HuH-7 (cell line): ENCODE measurements at places on chromosomes 3 and 15.

DNA sequence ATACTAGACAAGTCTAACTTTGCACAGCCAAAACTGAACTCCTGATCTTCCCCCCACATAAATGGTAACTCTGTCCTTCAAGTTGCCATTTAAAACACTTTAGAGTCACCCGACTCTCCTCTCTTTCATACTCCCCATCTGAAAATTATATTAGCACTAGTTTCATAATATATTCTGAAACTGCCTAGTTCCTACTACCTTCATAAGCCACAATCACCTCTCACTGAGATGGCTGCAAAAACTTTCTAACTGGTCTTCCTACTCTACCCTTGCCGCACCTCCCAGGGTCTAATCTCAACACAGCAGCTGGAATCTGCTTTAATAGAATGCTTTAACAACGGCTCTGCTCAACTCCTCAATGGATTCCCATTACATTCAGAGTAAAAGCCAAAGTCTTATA lies 55.0 kb downstream of the GLB1 start:
- no peak for DNase-seq

DNA sequence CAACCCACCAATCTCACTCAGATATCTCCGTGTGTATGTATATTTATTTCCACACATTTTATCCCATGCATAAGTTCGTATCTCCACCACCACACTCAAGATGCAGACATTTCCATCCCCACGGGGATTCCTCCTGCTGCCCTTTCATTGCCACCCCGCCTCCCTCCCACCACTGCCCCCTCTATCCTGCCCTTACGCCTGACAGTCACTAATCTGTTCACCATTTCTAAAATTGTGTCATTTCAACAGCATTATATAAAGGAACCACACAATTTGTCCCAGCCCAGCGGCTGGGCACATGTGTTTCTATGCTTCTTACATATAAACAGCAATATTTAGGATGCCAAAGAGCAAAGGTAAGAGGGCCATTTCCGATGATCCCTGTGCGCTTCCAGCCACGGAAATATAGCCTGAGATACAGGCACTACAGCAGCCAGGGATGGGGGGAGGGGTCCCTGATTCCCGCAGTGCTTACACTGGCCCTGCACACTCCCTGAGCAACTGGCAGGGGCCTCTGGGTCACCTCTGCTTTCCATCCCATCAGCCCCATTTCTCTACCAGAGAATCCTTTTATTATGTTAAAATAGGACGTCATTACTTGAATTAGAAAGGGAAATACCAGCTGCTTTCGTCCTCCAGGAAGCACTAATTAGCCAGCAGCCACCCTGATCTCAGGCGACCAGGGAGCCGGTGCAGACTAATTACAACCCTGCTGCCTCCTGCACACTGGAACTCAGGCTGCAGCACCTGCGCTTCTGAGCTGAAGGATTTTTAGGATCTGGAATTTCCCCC lies 372.0 kb upstream of the ATP10A start:
- no peak for DNase-seq

GRCh38 chr15:75661100-75661755 lies 13.5 kb downstream of the SNX33 start:
- no peak for DNase-seq

DNA sequence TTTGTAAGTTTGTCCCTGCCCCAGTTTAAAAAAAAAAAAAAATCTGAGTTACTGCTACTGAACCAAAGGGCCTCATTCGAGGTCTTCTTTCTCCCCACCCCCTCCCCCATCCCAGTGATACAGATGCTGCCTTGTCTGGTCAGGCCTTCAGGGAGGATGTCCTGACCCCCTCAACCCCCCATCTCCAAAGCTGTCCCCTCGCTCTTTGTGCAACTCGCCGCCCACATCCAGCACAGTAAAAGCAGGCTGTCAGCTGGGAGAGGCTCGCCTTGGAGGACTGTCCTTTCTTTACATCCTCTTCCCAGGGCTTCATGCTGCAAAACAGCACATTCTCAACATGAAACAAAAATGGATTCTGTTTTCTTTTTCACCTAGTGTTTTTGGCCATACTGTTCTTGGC lies 133.4 kb downstream of the VGLL4 start:
- no peak for DNase-seq

GRCh38 chr3:36709281-36709680 lies 55.1 kb downstream of the DCLK3 start:
- no peak for DNase-seq

GRCh38 chr3:187150599-187150998 lies 11.3 kb upstream of the RPL39L start:
- DNase-seq = no peak

- no peak for DNase-seq
Measured at GRCh38 chr15:68368731-68369435, 63.1 kb downstream of the ITGA11 start.

DNA sequence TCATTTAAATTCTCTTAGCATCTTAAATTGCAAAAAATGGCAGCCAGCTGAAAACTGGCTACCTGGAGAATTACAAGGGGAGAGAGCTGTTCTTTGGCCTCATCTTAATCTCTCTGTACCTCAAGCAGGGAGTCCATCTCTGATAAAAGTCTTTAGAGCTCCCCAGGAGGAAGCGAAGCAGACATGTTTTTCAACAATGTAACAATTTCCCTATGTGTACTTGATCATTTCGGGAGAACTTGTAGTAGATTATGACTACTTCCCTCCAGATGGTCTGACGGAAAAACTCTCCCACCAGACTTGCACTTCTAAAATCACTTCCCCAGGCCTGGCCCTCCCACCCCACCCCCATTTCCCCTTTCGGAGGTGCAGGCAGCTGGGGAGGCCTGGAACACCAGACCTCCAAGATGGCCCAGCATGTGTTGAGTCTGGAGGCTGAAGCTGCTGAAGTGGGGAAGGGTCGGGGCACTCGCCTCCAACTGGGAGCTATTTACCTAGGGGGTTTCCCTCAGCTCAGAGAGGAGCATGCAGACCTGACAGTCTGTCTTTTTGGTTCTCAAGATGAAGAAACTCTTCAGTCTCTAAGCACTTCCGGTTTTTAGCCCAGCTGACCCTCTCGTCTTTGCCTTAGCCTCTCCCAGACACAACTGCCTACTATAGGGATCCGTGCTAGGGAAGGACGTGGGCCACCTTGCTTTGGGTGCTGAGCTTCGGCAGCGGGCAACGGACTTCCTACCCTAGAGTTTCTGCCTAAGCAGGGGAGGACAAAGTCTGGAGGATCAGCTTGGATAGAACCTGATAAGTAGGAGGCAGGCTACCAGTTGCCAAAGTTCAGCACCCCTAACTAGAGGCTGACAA lies 164.0 kb upstream of the TBL1XR1 start:
- no peak for DNase-seq

GRCh38 chr3:123201223-123201556 lies 553 bp upstream of the SEC22A start:
- no peak for DNase-seq

DNA sequence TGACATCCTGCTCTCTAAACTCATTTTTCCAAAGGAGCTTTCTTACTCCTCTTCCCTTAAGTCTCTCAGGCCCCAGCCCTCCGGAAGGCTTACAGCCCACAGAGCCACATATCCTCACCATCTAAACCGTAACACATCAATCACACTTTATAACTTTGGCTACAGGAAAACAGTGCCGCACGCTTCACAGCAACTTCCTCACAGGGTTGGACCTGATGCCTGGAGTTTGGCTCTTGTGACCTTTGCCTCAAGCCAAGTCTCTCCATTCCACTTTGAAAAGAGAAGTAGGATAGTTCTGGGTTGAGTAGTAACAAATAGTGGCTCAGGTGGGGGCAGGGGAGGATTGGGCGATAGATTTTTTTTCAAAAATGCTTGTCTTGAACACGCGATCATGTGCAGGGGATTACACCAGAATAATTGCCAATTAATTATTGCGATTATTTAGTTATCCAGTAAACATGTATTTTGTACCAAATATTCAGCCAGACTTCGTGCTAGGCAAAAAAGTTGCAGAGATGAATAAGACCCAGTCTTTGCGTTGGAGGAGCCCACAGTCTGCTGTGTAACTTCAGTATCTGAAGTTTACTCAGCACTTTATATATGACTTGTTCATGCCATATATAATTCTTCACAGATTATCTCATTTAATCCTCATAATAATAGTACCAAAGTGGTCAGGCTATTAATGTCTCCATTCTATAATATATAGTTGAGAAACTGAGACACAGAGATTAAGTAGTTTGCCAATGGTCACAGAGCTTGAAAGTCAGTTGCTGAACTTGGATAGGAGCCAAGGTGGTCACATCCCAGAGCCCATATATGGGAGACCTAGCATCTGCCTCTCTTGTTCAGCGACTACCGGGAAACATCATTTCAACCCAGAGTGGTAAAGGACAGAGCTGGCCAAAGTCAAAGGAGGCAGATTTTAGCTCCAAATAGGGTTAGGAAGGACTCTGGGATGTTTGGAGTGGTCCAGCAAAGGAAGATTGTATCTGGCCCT lies 2.4 kb upstream of the ETV5 start:
- no peak for DNase-seq

GRCh38 chr3:193771011-193771652 lies 178.1 kb downstream of the OPA1 start:
- DNase-seq = no peak

- DNase-seq = no peak
Measured at GRCh38 chr3:155354658-155355057, 61.2 kb upstream of the STRIT1 start.

- no peak for DNase-seq
Measured at GRCh38 chr3:95750097-95750496, 1064.3 kb upstream of the EPHA6 start.

DNA sequence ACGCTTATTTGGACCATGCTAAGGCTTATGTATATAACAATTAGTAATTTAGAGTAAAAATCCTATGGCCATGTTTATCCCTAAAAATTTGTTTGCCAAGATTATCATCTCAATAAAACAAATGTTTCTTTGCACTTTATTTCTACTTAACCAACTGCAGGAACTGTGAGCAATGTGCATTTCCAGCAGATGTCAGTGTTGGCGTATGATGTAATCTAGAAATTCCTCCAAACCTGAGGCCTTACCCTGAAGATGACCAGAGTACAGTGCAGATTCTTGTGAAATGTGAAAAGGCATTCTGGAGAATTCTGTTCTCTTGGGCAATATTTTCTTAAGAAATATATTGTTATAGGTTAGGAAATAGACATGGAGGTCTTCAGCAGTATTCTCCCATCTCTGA lies 205.9 kb downstream of the MBNL1 start:
- DNase-seq = peak; percentile 10

- no peak for DNase-seq
Measured at GRCh38 chr3:179181993-179182551, 33.9 kb downstream of the PIK3CA start.

- DNase-seq = no peak
Measured at GRCh38 chr3:59446775-59447465, 397.1 kb upstream of the CFAP20DC start.

- no peak for DNase-seq
Measured at GRCh38 chr15:85324202-85324601, 56.2 kb upstream of the AKAP13 start.

DNA sequence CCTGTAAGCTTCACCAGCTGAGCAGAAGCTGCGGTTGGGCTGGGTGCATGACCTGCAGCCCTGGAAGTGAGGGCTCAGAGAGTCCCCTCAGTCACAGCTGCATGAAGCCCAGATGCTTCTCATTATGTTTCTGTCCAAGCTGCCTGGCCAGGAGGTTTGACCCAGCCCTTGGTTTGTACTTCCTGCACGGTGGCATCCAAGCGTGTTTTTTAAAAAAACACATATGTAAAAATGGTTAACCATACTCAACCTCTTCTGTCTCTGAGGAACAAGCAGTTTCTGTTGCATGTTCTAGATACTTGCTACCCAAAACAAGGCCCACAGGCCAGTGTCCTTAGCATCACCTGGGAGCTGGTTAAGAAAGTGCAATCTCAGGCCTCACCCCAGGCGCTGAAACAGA lies 76.0 kb upstream of the ATP10A start:
- DNase-seq = no peak

DNA sequence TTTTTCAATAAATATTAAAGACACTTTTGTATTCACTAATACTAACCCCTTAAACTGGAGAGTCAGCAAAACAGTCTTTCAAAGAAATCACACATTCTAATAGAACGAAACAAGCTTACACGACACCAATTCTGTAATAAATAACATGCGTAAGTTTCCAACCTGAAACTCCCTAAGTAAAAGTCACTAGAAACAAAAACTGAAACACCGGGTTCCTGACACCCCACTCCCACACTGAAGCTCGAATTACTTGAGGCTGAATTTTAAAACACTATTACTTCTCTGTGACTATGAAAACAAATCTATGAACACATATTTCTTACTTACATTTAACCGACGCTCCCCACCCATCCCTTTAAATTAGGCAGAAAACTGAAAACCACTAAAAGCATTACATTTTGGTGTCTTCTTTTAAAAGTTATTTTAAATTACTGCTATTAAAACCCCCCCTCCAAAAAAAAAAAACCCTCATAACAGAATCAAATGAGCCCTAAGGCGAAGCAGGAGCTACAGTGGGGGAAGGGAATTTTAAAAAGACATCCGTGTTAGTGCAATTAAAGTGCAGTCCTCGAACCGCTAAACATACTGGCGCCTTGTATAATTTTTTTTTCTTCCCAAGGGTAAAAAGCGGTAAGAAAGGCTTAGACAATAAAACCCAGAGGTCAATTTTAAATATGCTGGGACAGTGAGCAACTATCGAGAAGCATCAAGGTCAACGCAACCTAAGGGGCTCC lies 878 bp downstream of the SPPL2A start:
- DNase-seq = no peak

GRCh38 chr15:29056839-29057450 lies 171.2 kb downstream of the APBA2 start:
- DNase-seq = no peak

DNA sequence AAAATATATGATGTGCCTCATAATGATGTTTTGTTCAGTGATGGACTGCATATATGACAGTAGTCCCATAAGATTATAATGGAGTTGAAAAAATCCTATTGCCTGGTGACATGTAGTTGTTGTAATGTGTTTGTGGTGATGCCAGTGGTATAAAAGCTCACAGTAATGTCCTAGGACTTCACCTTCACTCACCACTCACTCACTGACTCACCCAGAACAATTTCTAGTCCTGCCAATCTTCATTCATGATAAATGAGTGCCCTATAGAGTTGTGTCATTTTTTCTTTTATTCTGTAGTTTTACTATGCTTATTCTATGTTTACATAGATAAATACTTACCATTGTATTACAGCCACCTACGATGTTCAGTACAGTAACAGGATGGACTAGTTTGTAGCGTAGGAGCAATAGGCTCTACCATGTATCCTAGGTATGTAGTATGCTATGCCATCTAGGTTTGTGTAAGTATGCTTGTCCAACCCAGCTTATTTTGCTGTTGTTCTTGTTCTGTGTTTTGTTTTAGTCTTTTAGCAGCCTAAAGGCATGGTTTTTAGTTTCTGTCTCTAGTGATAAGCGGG lies 88.5 kb upstream of the LRRFIP2 start:
- DNase-seq = no peak
